ENCODE measurements at places on chromosomes 6 and 20.

DNA sequence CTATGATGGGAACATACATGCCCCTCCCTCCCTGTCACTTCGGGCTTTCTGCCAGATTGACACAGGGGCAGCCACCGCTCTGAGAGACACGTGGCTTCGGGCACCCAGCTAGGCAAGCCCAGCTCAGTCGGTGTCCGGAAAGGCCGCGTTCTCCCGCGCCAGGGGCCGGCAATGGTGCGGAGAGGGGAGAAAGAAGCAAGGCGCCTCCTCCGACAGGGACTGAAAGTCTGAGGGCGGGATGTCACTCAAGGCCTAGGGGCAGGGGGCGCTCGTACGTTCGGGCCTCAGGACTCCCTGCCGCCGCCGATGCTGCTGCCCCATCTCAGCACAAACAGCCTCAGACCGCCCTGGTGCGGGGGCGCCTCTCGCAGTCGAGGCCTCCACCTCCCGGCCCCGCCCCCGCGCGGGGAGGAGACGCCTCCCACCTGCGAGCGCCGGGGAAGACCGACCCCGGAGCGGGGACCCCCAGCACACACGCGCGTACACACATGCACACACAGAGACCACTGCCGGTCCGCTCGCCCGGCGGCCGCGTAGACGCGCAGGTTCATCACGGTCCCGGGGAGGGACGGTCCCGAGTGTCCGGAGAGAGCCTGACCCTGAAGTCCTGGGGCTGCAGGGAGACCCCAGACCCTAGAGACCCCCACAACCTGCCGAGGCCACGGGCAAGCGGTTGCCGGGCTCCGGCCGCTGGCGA lies 1.9 kb downstream of the GRM4 start:
- DNase-seq: peak; percentile 42

GRCh38 chr20:20457392-20458126 lies 89.7 kb downstream of the INSM1 start:
- no peak for DNase-seq

GRCh38 chr20:37640600-37641561 lies 52.9 kb upstream of the CTNNBL1 start:
- no peak for DNase-seq

DNA sequence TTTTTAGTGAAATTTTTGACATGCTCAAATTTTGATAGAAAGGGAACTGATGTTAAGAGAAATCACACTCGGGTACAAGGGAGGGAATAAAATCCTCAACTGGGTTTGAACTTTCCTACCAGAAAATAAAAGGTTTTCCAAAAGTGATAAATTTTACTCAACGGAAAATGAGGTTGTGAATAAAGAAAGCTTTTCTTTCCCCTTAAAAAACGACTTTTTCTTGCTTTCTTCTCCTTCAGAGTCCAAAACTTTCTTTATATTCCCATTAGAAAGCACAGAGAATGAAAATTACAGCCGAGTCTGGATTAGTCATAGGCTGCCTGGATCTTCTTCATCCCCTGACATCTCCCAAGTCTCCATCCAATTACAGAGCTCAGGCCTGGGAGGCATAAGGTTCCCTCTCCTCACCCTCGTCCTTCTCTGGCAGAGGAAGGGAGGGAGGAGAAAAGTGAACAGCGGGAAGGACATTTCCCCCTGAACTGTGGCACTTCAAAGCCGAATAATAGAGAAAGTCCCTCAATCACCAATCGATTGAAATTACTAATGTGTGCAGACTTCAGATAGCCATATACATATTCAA lies 28.1 kb upstream of the QKI start:
- DNase-seq: no peak

GRCh38 chr6:151325075-151326050 lies 66.0 kb downstream of the ZBTB2 start:
- peak; percentile 5 for DNase-seq

DNA sequence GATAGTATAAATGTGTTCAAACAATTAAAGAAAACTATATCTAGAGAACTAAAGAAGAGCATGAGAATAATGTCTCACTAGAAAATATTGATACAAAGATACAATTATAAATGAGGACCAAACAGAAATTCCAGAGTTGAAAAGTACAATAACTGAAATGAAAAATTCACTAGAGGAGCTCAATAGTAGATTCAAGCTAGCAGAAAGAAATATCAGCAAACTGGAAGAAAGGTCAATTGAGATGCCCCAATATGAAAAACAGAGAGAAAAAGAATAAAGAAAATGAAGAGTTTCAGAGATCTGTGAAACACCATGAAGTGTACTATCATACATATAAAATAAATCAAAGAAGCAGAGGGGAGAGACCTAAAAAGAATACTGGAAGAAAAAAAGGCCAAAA lies 18.0 kb upstream of the BRPF3 start:
- no peak for DNase-seq

DNA sequence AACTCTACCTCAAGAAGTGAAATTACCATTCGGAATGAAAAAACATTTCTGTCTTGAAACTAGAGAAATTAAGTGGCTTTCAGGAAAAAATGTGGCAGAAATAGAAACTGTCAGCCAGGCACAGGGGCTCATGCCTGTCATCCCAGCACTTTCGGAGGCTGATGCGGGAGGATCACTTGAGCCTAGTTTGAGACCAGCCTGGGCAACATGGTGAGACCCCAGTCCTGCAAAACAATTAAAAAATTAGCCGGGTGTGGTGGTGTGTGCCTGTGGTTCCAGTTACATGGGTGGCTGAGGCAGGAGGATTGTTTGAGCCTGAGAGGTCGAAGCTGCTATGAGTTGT lies 7.1 kb upstream of the TMEM181 start:
- no peak for DNase-seq

- DNase-seq: no peak
Measured at GRCh38 chr6:14146506-14147096, 29.0 kb downstream of the CD83 start.

Measured in stimulated activated CD4-positive, alpha-beta T cell treated with anti-CD3 and anti-CD28 coated beads, Interleukin-2, amount 100 ng/mL, for 4 hours (primary cell).